Adipocyte (in vitro differentiated cells): ENCODE measurements at places on chromosomes 12 and 14.

DNA sequence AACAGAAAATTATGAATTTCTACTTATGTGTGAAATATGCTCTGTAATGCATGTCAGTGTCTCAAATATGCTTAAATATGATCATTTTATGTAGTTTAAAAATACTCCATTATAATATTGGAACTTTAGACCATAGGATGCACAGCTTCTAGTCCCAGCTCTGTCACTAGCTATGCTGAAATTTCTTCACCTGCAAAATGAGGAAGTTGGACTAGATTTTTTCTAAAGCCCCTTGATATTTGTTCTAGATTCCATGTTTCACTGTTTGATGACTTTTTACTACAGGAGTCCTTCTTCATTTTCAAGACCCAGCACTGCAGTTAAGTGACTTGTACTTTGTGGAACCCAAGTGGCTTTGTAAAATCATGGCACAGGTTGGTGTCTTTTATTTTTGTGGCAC, 90.1 kb downstream of the LRRK2 start:
- no peak for DNase-seq

- DNase-seq = peak; percentile 85
These were observed 21.9 kb upstream of the PTGR2 start for GRCh38 chr14:73829526-73830431.

DNA sequence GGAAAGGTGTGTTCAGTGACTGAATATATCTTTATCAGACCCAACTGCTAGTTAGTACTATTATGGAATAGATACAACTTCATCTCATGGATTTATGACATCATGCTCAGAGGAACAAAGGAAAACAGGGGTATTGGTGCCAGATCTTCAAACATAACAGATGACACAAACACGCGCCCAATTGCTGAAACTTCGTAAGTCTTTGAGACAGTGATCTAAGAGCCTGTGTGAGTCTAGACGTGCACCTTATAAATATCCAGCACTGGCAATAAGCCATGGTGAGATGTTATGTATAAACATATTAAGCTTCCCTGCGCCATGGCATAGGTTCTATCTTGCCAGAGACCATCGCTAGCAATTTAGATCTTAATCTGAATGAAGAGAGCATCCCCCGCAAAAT, 42.2 kb upstream of the NR2C1 start:
- no peak for DNase-seq

DNA sequence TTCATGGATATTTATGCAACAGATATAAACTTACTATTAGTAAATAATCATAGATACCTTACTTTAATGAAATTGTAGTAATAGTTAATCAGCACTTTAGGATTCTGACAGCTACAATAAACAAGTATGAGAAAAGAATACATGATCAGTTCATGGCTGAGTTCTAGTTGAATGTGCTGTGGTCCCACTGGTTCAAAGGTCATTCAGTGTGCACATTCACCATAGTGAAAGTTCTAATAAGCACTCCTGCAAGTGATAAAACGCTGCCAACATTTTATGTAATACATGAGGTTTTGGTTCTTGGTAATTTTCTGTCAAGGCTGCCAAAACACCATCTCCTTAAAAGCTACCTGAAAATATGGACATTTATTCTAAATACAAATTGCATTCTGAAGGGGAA, 92.6 kb downstream of the NUMB start:
- DNase-seq = no peak

DNA sequence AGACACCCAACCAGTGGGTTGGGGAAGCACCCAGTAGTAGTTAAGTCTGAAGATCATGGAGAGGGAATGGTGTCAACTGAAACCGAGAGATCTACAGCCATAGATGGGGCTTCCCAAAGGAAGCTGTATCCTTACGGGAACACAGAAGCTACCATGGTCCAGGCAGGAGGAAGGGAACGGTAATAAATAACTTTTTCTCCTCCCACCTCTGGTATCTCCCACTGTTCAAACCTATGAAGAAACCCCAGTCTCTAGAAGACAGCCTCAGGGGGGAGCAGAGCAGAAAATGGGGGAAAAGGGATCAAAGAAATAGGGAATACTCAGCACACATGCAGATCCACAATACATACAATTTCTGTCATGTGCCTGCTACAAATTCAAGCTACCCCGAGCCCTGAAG, 33.4 kb downstream of the ZNF605 start:
- no peak for DNase-seq
